ENCODE measurements at places on chromosomes 4 and X.

GRCh38 chrX:23841847-23842522 lies 59.0 kb downstream of the SAT1 start:
- no peak for DNase-seq

- DNase-seq, result no peak
Observed at GRCh38 chr4:162938738-162939485, 227.8 kb downstream of the NAF1 start.

DNA sequence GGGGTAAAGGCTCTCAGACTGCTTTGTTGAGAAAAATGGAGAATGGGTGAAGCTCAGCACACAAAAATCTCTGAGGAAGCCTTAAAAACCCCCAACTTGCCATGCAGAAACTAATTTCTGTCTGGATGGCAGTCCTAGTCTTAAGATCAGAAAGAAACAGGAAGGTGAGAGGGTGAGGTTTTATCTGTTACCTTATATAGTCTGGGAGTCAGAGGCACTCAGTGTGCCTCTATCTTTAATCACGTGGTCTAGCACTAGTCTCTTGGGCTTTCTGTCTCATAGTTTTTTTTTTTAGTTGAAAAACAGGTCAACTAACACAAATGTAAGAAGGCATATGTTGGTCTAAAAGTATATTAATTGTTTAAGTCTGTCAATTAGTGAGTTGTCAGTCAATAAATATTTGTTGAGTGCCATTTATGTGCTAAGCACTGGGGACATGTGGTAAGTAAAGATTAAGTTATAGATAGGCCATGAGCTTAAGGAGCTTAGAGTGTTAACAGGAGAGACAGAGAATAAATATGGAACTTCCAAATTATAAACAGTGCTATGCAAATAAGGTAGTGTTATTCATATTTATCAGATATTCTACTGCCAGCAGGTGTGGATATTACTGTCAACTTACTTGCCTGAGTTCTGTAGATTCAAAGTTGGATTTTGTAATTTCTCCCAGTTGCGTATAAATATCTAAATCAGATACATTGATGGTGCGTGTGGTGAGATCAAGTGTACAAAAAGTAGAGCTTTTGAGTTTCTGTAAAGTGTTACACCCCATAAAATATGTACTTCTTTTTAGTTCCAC lies 7.0 kb downstream of the CYBB start:
- no peak for DNase-seq

DNA sequence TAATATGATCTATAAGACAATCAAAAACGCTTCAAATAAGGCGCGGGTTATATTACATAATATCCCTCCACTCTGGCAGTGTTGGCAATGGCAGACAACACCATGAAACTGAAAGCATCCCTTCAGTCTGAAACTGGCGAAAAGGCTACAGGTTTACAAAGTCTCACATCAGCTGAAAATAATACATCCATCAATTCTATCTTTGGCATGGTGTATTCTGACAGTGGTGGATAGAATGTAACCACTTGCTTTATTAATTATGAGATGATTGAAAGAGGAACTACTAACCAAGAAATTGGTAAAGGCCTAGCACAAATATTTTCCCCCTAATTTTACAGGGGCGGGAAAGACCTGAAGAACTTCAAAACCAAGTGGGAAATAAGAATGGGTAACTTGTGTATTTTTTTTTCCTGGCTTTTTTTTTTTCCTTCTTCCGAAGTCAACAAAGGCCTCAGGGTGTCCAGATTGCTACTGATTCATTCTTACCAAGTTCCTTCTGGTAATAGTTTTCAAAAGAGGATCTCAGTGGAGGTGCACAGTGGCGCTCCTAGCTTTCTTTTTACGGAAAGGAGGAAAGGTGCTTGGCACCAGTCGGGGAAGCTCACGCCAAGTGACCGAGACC lies 728 bp downstream of the UBA6 start:
- no peak for DNase-seq

DNA sequence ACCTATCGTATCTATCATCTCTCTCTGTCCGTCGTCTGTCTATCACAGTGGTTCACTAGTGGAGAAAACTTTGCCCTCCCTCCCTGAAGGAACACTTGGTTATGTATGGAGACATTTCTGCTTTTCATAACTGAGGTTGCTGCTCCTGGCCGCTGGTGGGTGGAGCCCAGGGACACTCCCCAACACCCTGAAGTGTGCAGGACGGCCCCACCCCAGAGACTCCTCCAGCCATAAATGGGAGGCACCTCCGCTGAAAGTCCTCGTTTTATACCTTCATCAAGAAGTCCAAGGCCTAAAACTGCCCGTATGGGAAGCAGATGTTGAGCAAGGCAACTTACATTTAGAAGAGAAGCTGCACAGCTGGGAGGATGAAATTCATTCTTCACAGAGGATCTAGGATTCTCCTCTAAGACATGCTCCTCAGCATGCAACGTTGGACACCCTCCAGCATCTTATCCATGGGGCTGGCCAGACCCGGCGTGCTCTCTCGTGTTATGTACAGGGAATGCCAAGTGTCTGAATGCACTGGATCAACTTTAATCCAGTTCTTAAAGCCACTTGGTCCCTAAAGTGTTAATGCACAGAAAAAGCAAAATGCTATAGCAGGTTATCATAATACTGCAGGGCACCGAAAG lies 43.5 kb downstream of the PRKX start:
- DNase-seq, result no peak

DNA sequence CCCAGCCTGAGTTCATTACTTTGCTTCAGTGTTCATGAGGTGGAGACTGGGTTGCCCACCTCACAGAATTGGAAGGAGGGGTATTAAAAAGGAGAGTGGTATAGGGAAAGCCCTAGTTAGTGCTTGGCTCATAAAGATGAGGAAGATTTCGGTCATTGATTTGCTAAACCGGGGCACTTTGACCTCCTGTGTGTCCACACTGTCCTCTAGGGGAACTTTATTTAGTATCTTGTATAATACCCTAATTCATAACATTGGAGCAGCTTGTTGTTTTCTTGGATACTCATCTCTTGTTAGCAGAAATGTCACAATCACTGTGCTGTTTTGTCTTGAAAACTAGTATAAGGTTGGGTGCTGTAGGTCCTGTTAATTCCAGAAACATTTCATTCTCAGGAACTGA lies 49.8 kb downstream of the GYG2 start:
- no peak for DNase-seq

DNA sequence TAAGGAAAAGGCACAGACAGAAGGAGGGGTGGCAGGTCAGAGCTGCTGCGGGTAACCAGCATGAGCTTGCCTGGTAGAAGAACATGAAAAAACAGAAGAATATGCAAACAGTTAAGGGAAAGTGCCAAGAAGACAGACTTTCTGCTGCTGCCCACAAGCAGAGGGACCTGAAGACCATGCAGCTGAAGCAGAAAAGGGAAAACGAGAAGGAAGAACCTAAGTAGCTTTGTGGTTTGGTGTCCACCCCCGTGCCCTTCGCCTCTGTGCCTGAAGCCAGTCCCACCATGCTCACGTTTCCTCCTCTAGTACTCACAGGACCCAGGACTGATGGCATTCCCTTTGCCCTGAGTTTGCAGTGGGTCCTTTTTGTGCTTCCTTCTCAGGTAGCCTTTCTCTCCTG lies 62.8 kb downstream of the UBA6 start:
- DNase-seq, result no peak

GRCh38 chr4:10831727-10832408 lies 147.3 kb upstream of the CLNK start:
- no peak for DNase-seq
